AG20443 (cell line): ENCODE measurements at places on chromosomes 7 and 10.

DNA sequence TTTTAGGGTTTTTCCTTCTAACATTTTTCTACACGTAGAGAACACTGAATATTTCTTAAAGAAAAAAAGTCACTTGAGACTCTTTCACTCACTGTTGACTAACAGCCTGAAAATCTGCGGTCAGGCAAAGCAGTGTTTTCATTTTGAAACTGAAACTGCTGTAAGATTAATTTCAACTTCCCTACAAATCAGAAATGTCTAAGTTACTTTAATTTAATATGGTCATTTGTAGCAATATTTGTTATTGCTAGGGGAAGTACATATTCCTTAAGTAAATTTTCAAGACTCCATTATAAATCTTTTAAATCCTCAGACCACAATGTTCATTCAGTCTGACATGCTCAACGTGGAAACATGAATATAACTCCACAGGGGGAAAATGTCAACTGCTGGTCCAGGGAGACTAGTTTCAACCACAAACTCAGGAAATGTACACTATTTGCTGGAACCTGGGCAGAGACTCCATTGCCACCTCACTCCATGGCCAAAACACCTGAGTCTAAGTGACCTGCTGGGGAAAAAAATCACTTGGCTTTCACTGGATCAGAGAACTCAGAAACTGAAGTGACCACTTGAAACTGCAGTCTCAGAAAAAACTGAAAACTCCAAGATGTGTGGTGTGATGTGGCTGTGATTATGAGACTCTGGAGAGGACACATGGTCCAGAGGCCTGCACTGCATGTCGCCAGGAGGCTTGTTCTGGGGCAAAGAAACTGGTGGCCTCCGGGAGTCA, 161.2 kb downstream of the TAX1BP1 start:
- DNase-seq: peak; percentile 57

GRCh38 chr10:93775356-93775755, 17.6 kb downstream of the LGI1 start:
- DNase-seq: no peak

DNA sequence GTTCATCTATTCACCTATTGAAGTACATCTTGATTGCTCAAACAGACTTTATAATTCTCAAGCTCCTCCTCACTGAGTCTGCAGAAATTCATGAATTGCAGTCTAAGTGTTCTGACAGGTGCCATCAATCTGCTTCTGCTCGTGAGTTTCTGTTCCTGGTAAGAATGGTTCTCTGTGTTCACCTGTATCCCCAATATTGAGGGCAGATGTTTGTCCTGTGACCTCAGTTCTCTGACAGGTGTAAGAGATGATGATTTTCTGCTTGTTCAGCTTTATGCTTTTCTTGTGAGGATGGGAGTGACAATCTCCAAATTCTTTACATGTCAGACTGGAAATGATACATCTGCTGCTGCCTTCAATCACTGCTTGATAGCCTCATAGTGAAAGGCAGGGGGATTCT, 736.9 kb upstream of the COBL start:
- no peak for DNase-seq

DNA sequence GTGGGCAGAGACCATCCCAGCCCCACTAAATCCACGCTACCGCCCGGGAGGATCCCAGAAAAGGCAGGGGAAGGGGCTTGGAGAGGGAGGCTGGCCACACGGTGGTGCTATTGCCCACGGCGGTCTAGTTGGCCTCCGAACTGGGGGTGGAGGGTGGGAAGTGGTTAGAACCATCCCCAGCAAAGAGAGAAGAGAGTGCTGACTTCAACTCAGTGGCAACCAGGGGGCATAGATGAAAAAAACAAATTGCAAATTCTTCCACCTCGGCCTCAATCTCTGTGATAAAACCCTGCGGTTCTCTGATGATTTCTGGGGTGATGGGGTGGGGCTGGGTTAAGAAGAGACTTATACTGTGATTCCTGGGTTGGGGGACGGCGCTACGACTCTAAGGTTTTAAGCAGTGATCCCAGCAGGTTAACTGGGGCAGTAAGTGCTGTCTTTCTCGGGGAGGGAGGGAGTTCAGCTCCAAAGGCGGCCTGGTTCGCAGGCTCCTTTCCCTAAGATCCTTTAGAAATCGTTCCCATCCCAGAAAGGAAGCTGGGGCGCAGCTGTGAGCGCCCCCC, 154.5 kb upstream of the LYZL2 start:
- peak; percentile 91 for DNase-seq

DNA sequence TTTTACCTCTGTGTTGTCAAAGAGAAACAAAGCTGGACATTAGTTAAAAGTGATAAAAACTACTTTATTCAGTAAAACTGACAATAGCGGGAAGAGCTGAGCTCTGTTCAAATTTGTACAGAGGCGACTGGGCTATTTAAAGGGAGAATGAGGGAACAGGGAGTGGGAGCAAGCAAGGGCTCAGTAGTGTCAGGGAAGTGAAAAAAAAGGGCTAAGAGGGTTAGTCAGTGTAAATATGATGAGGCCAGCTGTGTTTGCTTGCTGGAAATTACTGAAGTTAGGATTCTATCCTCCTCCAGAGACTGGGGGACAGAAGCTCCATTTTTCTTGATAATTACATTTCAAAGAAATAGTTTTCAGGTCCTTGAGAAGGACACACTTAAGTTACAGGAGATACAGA, 232.5 kb downstream of the SH2D4B start:
- no peak for DNase-seq

DNA sequence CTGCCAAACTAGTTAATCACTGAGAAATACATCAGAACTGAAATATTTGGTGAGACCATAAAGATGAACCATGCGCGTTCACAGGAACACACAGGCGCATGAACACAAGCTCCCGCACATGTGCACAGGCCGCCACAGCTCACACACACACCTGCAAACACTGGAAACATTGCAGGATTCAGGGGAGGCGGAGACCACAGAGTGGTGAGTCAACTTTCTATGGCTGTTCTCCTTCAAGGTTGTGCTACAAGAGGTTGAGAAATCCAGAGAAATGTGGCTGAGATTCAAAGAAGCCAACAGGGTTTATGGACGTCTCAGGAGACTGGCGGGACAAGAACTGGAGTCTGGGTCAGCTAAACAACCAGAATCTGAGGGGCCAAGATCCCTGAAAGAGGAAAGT, 17.8 kb downstream of the ESYT2 start:
- peak; percentile 71 for DNase-seq

GRCh38 chr7:14430926-14431325, 441.5 kb upstream of the ETV1 start:
- DNase-seq: no peak

DNA sequence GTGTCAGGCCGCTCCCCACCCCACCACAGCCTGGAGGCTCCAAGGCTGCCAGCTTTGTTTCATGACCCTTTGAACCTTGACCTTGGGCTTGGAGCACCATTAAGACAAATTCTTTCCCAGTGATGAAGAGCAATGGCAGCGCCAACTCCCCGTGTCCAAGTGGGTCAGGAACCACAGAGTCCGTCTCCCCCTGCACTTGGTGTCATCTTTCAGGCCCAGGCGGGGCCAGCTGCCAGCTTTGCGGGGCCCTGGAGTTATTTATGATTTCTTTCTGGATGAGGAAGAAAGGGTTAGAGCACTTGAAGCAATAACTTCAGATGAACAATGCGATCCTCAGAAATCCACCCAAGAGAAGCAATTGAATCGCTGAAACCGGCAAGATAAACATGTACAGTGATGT, 110.8 kb downstream of the MYL10 start:
- peak; percentile 59 for DNase-seq

- peak; percentile 68 for DNase-seq
These were observed 65.9 kb upstream of the ZNF92 start for GRCh38 chr7:65307651-65308299.

DNA sequence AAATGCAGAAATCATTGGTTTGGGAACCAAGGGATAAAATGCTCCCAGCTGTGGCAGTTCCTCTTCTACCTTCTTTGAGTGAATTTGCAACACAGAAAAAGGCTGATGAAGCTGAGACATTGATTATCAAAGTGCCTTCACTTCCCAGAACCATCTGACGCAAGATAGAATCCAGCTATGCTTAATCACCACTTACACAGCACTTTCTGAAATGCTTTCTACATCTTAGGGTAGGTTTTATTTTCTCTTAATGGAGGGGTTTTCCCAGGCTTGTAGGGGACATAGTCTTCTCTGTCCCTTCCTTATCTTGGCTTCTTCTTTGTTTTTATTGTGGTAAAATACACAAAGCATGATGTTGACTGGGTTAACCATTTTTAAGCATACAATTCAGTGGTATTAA, 332.6 kb upstream of the ZNF32 start:
- DNase-seq: peak; percentile 42

DNA sequence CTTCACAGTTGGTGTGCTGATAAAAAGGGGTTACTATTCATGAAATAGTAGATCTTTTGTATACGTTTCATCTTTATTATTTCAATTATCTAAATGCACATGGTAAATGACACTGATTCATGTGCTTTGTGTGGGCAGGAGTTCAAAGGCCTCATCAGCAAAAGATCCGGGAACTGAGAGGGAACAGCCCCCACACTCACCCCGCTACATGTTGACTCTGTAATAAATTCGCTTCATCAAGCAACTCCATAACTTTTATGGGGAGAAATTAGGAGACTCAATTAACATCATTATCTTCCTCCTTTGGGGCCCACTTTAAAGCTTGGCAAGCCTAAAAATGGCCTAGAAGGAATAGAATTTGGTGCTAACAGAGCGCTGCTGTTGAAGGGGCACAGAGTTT, 250.7 kb upstream of the BMPER start:
- no peak for DNase-seq

- DNase-seq: no peak
These were observed 98.7 kb downstream of the TCERG1L start for GRCh38 chr10:131212763-131213325.

DNA sequence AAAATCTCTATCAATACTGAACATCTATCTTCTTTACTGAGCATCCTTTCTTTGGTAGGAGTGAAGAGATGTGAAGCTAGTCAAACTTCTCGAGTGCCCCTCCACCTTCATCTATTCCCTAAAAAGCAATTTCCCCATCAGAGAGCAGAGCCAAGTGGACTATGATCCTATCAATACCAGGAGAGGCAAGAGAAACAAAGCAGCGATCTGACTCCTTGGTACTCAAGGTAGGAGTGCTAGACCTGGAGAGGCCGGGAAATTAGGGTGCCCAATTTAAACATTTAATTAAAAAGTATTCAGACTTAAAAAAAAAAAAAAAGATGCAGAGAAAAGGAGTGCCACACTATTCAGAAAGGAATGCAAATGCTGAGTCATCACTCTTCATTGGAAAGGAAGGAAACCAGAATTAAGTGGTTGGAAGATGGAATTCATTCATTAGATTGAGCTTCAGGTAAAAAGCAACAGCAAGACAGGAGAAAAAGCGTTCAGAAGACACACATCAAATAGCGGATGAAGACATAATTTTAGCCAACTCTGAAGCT, 1.6 kb downstream of the TIAL1 start:
- DNase-seq: no peak

GRCh38 chr7:105413887-105414437, 25.2 kb upstream of the SRPK2 start:
- no peak for DNase-seq

DNA sequence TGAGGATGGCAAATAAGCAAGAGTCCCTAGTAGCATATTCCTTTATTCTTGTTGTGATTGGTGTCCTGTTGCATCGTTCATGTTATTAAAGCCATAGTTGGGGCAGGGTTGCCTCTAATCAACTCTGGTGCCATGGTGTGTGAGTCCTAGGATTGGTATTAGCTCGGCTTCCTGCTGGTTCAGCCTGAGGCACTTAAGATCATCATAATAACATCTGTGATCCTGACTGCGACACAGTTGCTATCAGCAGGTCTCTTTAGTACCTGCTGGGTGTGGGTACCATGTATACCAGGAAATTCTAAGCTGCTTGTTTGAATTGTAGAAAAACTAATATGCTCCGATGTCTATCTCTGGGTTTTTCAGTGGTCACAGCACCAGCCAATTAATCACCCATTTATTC, 1.6 kb downstream of the WEE2 start:
- no peak for DNase-seq

DNA sequence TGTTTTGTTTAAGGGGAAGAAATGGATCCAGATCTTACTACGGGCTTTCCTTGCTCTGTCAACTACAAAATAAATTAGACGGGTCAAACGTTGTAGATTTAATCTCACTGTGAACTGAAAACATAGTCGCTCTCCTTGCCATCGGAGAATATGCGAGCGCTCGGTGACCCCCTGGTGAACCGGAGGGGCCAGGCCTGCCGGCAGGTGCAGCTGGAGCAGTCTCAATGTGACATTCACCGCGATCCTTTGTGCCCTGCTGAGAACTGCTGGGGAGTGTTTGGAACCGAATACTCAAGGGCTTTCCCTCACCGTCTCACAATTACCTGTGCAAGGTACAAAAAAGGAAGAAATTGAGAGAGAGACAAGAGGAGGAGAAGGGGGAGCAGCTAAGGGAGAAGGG, 174.1 kb upstream of the GPR26 start:
- DNase-seq: no peak

DNA sequence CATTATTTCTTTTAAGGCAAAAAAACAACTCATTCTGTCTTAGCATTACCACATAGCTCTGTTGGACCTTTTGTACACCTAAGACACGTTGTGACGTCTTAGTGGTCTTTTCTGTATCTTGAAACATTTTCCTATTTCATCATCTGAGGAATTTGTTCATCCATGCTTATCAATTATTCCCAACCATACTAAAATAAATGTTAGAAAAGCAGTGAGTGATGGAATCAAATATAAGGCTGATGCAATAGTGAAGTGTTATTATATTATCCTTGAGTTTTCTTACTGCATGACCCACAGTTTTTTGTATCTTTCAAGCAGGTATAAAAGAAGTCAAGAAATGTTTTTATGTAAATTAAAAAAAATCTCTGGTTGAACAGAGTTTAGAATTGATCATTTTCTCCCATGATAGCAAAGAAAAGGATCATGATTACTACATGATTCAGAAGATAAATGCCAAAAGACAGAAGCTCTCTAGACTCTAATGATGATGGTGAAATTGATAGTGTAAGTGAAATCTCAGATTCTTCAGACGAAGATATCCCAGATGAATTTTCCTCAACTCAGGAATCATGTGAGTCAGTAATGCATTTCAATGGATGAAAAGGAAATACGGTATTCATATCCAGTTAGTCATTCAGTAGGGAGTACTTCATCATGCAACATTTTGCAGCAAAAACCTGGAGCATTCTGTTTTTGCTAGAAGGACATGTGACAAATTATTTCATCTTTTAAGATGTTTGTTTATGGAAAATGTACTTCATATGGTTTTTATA, 51.4 kb downstream of the CELF2 start:
- DNase-seq: no peak

GRCh38 chr7:145339319-145339718, 503.5 kb upstream of the TPK1 start:
- no peak for DNase-seq

GRCh38 chr10:50375051-50375452, 123.7 kb upstream of the ASAH2 start:
- no peak for DNase-seq

- DNase-seq: no peak
These were observed 18.3 kb downstream of the GPER1 start for GRCh38 chr7:1106063-1106792.

DNA sequence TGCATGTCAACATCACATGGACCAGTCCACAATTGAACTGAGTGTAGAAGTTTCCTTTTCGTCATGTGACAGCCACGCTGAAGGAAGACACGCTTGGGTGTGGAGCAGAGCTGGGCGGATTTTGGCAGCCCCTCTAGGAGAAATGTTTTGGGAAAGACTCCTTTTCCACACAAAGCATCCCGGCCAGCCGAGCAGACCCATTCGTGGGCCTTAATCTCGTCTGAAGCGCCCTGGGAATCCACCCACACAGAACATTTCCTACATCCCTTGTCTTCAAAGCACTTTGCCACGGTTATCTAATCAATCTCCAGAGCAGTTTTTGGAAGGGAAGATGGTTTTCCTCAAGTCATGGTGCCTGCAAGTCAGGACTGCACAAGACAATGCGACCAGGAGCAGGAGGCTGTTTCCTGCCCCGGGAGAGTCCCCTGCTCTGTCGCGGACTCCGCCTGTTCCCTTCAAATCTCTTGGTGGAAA, 8.4 kb upstream of the IFT22 start:
- DNase-seq: no peak
